ENCODE measurements at places on chromosomes 1 and 21.

DNA sequence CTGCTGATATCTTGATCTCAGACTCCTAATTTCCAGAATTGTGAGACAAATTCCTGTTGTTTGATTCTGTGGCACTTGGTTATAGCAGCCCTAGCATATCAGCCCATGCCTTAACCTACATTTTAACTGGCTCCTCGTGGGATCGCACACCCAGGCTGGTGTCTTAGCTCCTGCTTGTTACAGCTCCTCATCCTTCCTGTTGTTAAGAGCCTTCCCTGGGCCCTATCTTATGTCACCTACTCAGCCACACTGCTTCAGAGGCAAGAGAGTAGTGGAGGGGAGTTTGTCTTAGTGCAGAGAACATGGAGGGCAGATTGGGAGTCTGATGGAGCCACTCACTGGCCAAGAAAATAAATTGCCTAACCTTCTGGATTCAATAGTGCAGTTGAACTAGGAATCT, 131.0 kb downstream of the ROR1 start:
- no peak for DNase-seq

- DNase-seq, result no peak
Observed at GRCh38 chr1:218867066-218867465, 306.6 kb upstream of the LYPLAL1 start.

- DNase-seq, result no peak
Observed at GRCh38 chr1:2082064-2082463, 31.9 kb downstream of the PRKCZ start.

- no peak for DNase-seq
Observed at GRCh38 chr21:38721958-38722357, 83.8 kb upstream of the ETS2 start.

GRCh38 chr1:244242446-244242845, 191.4 kb downstream of the ZBTB18 start:
- DNase-seq, result no peak

- DNase-seq, result peak; percentile 10
Observed at GRCh38 chr1:9494936-9495758, 44.1 kb upstream of the SLC25A33 start.

DNA sequence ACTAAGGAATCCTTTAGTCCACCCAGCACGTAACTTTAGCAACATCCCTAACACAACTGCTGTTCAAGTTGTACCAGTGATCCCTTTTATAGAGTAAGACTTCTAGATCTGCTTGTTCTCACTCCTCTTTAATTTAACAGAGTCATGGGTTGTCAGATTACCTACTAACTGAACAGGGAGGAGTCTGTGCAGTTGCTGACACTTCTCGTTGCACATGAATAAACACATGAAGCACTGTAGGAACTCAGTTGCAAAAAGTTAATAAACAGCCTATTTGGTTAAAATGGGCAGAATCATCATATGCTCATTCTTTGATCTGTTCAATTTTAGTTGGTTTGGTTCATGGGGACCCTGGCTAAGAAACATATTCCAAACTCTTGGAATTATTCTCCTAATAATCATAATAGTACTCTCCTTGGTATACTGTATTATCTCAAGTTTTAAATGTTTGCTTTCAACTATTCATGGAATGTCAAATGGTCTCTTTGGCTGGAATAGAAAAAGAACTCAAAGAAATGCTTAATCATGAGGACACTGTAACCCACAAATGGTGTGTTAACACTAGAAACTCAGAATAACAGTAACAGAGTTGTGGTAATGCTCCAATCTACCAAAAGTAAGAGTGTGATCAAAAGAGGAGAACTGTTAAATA, 15.6 kb downstream of the PLPPR5 start:
- no peak for DNase-seq

DNA sequence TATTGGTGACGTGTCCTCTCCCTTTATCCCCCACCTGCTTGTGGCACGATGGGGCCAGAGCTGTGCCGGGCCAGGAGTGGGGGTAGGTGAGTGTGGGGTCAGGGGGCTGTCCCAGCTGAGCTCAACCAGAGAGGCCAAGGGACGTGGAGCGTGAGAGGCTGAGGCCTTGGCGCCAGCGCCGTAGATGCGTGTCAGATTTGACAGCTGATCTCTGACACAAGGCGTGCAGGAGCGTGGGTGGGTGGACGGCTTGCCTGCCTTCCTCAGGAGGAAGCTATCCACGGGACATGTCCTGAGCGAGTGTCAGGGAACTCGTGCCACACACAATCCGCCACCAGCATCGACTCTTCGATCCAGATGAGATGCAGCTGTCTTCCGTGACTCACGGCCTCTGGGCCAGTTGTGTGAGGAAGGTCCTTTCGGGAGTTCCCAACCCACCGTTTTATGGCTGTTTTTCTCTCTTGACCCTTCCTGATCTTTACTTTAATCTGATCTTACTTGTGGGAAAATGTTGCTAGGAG, 56.7 kb downstream of the SPSB1 start:
- DNase-seq, result no peak

- no peak for DNase-seq
Observed at GRCh38 chr1:47616036-47616435, 178.2 kb downstream of the FOXD2 start.

- no peak for DNase-seq
Observed at GRCh38 chr21:42793774-42794173, 85.6 kb downstream of the WDR4 start.

DNA sequence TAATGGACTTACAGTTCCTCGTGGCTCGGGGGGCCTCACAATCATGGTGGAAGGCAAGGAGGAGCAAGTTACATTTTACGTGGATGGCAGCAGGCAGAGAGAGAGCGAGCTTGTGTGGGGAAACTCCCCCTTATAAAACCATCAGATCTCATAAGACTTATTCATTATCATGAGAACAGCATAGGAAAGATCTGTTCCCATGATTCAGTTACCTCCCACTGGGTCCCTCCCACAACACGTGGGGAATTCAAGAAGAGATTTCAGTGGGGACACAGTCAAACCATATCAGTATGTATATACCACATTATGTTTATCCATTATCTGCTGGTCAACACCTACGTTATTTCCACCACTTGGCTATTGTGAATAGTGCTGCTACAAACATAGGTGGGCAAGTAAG, 352.3 kb upstream of the B3GALT2 start:
- no peak for DNase-seq

GRCh38 chr1:226664413-226665101, 74.5 kb downstream of the ITPKB start:
- DNase-seq, result no peak

DNA sequence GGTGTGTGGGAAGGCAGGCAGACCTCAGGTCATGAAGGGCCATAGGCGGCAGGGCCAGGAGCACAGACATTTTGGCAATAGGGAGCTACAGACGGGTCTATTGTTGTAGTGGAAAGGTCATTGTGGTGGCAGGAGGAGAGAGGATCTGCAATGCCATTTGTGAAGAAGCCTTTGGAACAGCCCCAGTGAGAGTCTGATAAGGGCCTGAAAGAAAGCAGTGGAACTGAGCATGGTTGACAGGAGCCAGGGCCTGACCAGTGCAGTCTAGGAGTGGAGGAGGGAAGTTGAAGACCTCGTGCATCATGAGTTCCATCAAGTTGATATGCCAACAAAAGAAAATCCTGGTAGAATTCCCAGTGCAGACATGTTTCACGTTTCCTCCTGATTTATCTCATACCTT, 65.5 kb downstream of the UCK2 start:
- no peak for DNase-seq

DNA sequence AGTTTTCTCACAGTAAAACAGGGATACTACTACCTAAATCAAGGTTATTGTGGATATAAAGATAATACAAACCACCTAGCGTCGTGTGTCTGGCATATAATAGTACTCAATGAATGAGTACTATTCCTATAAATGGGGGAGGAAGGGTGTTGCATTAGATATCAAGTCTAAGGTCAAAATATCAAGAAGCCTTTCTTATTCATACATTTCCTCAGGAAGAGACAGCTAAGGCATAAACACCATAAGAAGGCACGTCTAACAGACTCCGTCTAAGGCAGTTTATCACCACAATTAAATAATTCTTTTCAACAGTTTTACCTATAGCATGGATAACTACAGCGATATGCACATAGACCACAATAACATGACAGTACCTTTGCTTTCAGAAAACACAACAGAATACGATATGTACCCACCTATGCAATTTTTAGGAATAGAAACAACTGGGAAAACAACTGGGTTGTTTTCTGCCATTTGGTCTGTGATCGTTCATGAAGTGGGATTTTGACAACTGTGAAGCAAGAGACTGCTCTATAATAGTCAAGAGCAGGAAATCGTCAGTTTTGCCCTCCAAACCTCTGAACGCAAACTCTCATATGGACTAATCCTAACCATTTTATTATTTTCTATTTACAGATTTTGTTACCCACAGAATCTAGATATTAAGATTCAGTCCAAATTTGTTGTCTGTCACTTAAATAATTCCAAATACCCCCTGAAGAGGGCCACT, 53.1 kb downstream of the HNRNPR start:
- DNase-seq, result no peak

- peak; percentile 21 for DNase-seq
Observed at GRCh38 chr1:67711158-67711854, 26.3 kb downstream of the GADD45A start.

GRCh38 chr1:54703471-54703870, 12.2 kb upstream of the TTC4 start:
- no peak for DNase-seq

DNA sequence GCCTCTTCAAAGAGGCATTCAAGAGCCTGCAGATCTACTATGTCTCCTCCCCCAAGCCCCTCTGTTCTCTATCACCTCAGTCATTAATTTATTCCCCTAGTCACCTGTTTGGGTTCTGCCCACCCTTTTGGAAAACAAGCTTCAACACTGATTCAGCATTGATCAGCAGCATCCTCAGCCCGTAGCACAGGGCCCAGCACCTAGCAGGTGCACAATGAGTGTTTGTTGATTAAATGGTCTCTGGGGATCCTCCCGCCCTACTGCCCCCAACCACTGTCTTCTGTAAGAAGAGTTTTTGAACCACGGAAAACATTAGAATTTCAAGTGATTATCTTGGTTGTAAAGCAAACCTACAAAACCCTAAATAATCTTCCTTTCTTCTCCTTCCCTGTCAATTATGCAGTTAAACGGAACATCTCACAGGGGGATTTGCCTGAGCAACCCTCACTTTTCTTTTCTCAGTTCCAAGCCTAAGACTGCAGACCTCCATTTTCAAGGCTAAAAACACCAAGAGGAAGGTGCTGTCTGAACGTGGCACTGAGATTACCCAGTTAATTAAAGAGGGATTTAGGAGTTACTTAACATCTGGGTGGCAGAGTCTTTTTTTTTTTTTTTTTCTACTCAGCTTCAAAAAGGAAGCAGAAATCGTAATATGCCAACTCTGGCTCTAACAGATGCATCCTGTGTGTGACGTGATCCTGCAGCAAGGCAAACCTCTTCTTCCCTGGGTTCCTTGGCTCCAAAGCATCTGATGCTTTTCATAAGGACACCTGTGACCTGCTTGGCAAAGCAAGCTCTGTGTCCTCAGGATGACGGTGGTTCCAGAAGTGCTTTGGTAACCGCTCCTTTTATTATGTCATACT, 163.0 kb downstream of the KAZN start:
- no peak for DNase-seq

- no peak for DNase-seq
Observed at GRCh38 chr1:244881552-244882280, 17.4 kb upstream of the HNRNPU start.

DNA sequence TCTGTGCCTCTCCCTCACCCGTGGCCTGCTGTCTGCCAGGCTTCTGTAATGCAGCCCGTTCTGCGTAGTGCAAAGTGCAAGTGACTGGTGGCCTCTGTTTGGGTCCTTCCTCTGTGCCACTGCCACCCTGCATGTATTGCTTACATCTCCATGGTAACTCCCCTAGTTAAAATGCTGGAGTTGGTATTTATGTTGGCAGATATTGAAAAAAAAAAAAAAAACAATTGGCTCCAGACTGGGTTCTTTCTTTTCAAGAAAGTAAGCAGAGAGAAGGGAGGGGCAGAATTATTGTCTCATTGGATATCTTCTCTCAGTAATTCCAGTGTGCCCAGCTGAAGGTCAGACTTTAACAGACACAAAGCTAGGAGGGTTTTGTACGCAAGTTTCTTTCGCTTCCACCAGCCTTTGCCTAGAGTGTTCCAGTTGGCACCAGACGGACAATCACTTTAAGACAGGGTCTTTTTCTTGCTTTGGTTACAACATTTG, 242.3 kb downstream of the PBX1 start:
- no peak for DNase-seq

DNA sequence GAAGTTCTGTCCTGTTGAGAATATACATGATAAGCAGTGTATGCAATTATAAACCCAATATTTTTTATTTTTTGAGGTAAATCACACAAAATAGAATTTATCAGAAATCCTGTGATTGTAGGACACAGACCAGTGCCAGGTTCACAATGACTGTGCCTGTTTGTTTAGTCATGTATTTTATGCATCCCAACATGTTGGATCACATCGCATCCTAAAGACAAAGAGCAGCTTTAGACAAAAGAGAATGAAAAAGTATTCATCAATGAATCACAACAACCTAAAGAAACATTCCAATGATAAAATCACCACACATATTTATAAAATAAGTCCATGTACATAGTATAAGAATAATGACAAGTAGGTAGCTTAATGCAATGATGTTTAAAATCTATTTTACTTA, 53.2 kb upstream of the LRRC8D start:
- DNase-seq, result no peak

DNA sequence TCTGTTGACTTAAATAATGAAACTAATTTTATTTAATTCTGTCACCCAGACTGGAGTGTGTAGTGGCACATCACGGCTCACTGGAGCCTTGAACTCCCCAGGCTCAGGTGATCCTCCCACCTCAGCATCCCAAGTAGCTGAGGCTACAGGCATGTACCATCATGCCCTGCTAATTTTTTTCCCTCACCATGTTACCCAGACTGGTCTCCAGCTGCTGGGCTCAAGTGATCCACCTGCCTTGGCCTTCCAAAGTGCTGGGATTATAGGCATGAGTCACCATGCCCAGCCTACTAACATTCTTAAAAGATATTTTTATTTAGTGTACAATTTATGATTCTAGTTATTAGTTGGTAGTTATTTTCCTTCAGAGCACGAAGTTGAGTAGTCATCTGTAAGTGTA, 49.5 kb downstream of the NRDC start:
- no peak for DNase-seq
